ENCODE measurements at places on chromosomes 11 and 22.

- no peak for DNase-seq
These were observed 42.8 kb upstream of the NUP50 start for GRCh38 chr22:45120931-45121330.

DNA sequence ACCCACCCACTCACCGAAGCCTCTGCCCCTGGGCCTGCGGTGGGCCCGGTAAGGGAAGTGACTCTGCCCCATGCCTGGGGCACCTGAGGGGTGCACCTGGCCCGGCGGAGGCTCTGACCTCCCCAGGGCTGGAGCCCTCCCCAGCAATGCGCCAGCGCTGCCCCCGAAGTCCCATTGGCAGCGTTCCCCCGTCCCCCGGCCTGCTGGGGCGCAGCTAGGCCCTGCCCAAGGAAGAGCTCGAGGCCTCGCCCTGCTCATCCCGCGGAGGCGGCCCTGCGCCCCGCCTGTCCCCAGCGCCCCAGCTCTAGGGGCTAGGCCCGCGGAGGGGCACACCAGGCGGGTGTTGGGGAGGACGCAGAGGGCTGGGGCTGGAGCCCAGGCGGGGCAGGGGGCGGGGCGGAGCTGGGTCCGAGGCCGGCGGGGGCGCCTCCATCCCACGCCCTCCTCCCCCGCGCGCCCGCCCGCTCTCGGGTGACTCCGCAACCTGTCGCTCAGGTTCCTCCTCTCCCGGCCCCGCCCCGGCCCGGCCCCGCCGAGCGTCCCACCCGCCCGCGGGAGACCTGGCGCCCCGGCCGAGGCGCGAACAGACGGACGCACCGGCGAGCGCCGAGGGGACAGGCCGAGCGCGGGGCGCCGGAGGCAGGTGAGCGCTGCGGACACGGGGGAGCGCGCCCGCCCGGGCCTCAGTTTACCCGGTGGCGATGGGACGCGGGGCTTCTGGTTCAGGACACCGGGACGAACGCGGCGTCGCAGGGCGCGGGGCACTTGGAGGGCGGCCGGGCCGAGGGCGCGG lies at the start of gene EPS8L2:
Gene EPS8L2, plus strand, starts transcription at position 586 of the 793 bp plus-strand sequence. CDS start 3,177 bp downstream, outside the sequence.
- DNase-seq = no peak

DNA sequence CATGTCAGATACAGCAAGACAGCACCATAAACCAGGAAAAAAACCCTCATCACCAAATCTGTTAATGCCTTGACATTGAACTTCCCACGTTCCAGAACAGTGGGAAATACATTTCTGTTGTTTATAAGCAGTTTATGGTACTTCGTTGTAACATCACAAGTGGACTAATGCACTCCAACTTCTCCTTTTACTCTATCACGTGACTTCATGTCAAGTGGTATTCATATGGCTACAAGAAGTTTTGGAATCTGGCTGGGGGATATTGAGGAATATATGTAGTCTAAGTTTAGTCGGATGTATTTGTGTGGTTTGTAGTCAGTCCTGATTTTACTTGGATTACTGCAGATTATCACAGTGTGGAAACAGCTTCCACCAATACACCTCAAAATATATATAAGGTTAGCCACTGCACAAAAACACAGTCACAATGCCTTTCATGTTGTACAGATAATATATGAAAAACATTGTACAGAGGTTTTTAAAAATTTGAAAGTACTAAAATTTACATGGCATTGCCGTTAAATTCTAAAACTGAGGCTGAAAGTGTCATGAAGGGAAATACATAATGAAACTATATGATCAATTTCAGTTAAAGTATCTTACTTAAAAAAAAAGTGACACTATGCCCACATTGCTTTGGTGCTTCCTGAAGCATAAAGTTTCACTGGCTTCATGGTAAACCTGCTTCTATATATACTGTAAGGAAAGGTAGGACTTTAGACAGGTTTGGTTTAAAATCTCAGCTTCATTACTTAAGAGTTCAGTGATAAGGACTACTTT lies 134.1 kb downstream of the CASP12 start:
- no peak for DNase-seq

- DNase-seq = no peak
These were observed 152.3 kb upstream of the LARGE1 start for GRCh38 chr22:34072585-34072984.

- DNase-seq = peak; percentile 38
These were observed 518.7 kb downstream of the NTM start for GRCh38 chr11:131889146-131889577.

DNA sequence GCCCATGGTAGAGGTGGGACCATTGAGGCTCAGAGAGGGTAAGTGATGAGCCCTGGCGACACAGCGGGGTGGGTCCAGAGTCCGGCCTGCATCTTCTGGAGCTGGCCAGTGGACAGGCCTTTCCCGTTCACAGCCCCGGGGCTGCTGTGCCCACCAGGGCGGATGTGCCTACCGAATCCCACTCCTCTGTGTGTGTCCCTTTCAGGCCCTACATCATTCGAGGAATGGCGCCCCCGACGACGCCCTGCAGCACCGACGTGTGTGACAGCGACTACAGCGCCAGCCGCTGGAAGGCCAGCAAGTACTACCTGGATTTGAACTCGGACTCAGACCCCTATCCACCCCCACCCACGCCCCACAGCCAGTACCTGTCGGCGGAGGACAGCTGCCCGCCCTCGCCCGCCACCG lies 11.9 kb upstream of the PPP6R3 start:
- DNase-seq = no peak

DNA sequence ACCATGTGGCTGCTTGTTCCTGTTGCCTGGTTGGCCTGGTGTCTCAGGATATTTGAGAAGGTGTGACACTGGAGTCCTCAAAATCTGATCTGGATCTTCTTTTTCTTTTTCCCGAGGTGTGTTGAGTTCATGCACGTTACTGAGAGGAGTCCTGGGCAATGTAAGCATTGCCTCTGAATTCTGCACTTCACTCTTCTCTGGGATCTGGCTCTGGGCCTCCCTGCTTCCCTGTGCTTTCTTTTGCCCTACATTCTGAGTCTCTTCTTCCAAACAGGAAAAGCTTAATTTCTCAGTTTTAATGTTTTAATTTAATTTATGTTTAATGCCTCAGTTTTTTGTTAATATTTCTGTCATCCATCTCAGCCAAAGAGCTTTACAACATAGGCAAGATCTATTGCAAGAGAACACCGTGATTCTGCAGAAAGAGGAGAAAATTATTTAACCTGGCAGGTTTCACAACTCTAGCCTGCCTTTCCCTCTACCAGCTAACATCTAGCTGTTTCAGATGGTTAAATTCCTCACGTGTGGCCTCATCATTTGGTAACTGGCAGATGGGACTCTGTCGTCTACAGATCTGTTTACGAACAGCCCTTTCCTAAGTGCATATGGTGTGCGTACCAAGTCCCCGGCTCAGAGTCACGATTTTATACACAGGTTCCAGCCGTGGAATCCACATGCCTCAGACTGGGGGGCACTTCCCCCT lies 24.7 kb downstream of the LDLRAD3 start:
- no peak for DNase-seq

Data from fibroblast of the conjunctiva (primary cell).